ENCODE measurements at places on chromosomes 16 and 17. TPM values are rescaled to one million over a fixed set of nuclear protein-coding genes. Genes with fewer than 3 reads are reported as not detected.
A peak's percentile ranks its signal among the peaks of the same experiment; 100 is the strongest.

DNA sequence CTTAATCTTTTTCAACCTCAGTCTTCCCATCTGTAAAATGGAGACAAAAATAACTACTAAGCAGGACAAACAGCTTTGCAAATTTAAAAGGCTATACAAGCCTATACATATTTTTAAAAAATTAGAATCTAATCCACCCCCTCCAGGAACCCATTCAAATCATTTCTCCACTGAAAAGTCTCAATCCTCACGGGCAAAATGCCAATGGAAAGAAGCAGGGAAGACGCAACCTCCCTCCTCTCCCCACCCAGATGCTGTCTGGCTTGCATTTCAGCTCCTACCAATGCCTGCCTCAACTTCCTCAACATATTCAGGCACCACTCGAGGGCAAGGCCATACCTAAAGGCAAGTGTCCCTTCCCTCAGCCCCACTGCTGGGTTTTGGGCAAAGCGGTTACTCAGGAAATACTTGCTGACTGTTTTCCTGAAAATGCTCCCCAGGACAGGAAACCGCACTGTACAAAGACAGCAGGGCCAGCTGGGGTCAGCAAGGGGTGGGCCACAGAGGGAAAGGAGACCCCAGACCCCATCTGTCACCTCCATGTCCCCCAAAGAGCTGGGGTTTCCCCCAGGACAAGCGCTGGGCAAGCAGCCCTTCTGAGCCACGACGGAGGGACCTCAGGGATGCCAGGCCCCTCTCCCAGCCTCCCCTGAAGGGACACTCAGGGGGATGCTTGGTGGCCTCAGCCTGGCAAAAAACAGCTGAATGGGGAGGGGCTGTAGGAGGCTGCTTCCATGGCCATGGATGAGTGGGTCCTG, 47.7 kb upstream of the DOC2B start:
- no peaks in the 10 kb centered on the region for H3K27me3 ChIP-seq
- H3K4me3 ChIP-seq, result no peak overlapping the region
- no peak for DNase-seq
- no peaks in the 10 kb centered on the region for H3K4me1 ChIP-seq
- no peaks in the 10 kb centered on the region for H3K36me3 ChIP-seq
- H3K27ac ChIP-seq, result no peak overlapping the region

GRCh38 chr17:4768298-4768697, 3.4 kb upstream of the TM4SF5 start:
- no peaks in the 10 kb centered on the region for H3K27me3 ChIP-seq
- H3K4me3 ChIP-seq, result no peak overlapping the region
- no peak overlapping the region for H3K27ac ChIP-seq
- H3K4me1 ChIP-seq, result no peaks in the 10 kb centered on the region
- no peaks in the 10 kb centered on the region for H3K36me3 ChIP-seq
- DNase-seq, result no peak

- H3K36me3 ChIP-seq, result no peaks in the 10 kb centered on the region
- H3K27ac ChIP-seq, result no peak overlapping the region
- no peaks in the 10 kb centered on the region for H3K27me3 ChIP-seq
- no peak for DNase-seq
Measured at GRCh38 chr16:46519063-46519462, 102.1 kb downstream of the SHCBP1 start.

DNA sequence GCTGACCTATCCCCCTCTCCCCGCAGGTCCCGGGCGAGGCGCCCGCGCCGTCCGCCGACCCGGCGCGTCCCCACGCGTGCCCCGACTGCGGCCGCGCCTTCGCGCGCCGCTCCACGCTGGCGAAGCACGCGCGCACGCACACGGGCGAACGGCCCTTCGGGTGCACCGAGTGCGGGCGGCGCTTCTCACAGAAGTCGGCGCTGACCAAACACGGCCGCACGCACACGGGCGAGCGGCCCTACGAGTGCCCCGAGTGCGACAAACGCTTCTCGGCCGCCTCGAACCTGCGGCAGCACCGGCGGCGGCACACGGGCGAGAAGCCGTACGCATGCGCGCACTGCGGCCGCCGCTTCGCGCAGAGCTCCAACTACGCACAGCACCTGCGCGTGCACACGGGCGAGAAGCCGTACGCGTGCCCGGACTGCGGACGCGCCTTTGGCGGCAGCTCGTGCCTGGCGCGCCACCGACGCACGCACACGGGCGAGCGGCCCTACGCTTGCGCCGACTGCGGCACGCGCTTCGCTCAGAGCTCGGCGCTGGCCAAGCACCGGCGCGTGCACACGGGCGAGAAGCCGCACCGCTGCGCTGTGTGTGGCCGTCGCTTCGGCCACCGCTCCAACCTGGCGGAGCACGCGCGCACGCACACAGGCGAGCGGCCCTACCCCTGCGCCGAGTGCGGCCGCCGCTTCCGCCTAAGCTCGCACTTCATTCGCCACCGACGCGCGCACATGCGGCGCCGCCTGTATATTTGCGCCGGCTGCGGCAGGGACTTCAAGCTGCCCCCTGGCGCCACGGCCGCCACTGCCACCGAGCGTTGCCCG, 10.3 kb downstream of the ZNF771 start:
- DNase-seq, result peak; percentile 88
- peak overlapping the region; percentile 46 for H3K4me3 ChIP-seq
- H3K4me1 ChIP-seq, result peaks cover 18% of the 10 kb centered on the region
- H3K27me3 ChIP-seq, result no peaks in the 10 kb centered on the region
- no peaks in the 10 kb centered on the region for H3K36me3 ChIP-seq

DNA sequence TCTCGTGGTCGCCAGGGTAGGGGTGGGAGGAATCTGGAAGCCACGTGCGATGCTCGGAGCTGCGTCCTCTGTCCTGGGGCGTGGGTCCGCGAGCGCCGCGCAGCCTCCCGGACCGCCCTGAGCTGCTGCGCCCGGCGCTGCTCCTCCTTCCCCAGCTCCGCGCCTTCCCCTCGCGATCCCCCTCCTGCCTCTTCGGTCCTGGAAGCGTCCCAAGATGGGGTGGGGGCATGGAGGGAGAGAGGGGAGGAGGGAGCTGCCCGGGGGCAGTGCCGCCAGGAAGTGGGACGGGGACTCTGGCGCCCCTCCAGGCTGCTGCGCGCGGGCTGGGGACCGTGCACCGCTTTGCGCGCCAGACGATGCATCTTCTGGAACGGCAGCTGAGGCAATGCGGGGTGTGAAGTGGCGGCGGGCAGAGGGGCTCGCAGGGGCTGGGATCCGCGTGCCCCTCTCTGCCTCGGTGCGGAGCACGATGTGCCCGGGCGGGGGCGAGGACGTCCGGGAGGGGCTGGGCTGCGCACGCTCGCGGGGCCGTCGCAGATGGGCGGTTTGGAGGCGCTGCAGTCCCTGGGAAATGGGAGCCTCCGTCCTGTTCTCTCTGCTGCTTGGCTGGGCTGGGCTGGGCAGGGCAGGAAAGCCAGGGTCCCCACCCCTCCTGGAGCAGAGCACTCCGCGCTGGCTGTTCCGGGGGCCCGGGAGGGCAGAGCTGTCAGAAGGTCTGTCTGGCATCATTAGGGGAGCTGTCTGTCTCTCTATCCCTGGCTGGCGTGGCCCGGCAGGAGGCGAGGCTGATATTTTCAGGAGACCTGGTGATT, 388.0 kb downstream of the SEC14L1 start:
- H3K4me3 ChIP-seq, result no peak overlapping the region
- H3K27ac ChIP-seq, result no peak overlapping the region
- peak; percentile 56 for DNase-seq
- H3K27me3 ChIP-seq, result no peaks in the 10 kb centered on the region
- no peaks in the 10 kb centered on the region for H3K4me1 ChIP-seq

DNA sequence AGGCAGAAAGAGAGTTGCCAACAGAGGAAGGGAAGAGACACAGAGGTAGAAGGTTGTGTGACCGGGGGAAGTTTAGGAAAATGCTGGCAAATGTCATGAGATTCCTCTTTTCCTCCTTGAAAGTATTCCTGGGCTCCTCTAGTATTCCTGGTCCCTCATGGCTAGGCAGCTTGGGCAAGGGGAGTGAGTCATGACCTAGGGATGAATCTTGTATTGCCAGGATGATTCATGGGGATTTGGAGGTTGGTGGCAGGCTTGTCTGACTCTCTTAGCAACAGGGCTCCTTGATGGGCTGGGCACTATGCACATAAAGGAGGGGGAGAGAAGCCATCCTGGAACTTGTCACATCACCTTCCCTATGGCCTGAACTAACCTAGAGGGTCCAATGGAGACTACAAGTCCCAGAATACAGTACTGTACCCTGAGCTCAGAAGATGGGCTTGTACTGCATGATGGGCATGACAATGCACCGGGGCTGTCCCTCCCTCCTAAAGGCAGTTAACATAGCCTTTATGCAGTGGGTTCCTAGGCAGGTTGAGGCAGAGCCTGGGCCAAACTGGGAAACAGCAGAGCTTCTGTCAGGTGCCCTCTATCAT, 2.1 kb upstream of the SEZ6 start:
- no peak for DNase-seq
- H3K27ac ChIP-seq, result no peak overlapping the region
- H3K36me3 ChIP-seq, result no peaks in the 10 kb centered on the region
- no peaks in the 10 kb centered on the region for H3K27me3 ChIP-seq
- no peaks in the 10 kb centered on the region for H3K4me1 ChIP-seq
- H3K4me3 ChIP-seq, result no peak overlapping the region

- H3K27me3 ChIP-seq, result peaks cover 7% of the 10 kb centered on the region
- H3K27ac ChIP-seq, result no peak overlapping the region
- DNase-seq, result no peak
- H3K36me3 ChIP-seq, result no peaks in the 10 kb centered on the region
- peaks cover 3% of the 10 kb centered on the region for H3K4me1 ChIP-seq
- H3K4me3 ChIP-seq, result no peak overlapping the region
Measured at GRCh38 chr16:81765111-81765919, 13.8 kb upstream of the PLCG2 start.

GRCh38 chr16:67277999-67278772, 1.1 kb upstream of the PLEKHG4 start:
- no peak for DNase-seq
- no peaks in the 10 kb centered on the region for H3K4me1 ChIP-seq
- H3K27me3 ChIP-seq, result no peaks in the 10 kb centered on the region
- H3K27ac ChIP-seq, result no peak overlapping the region

GRCh38 chr16:69106491-69107315, 1.2 kb downstream of the HAS3 start:
- DNase-seq, result no peak
- no peak overlapping the region for H3K27ac ChIP-seq
- peak overlapping the region; percentile 67 for H3K4me3 ChIP-seq
- H3K36me3 ChIP-seq, result no peaks in the 10 kb centered on the region

- no peak overlapping the region for H3K4me3 ChIP-seq
- H3K27ac ChIP-seq, result no peak overlapping the region
- peaks cover 39% of the 10 kb centered on the region for H3K4me1 ChIP-seq
Measured at GRCh38 chr17:63836811-63837210, 5.7 kb downstream of the SMARCD2 start.

DNA sequence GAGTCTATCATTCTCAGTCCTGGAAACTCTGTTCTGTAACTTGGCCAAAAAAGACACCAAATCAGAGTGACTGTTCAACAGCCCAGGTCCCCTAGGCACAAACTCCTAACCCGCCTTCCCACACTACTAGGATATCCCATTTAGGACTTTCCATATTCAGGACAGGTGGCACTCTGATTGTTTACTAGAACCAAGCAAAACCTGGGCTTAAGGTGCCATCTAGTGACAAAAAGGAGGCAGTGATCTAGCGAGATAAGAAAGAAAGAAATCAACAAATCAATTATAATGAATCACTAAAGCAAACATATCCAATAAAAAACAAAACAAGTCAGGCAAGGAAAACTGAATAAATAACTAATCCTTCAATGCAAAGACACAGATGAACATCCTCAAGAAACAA, 203.9 kb downstream of the CEP112 start:
- no peak overlapping the region for H3K27ac ChIP-seq
- H3K4me1 ChIP-seq, result no peaks in the 10 kb centered on the region
- no peak overlapping the region for H3K4me3 ChIP-seq
- H3K27me3 ChIP-seq, result no peaks in the 10 kb centered on the region

GRCh38 chr16:31531096-31531495, 3.4 kb downstream of the AHSP start:
- no peak overlapping the region for H3K4me3 ChIP-seq
- H3K4me1 ChIP-seq, result no peaks in the 10 kb centered on the region
- no peaks in the 10 kb centered on the region for H3K27me3 ChIP-seq
- no peak overlapping the region for H3K27ac ChIP-seq

DNA sequence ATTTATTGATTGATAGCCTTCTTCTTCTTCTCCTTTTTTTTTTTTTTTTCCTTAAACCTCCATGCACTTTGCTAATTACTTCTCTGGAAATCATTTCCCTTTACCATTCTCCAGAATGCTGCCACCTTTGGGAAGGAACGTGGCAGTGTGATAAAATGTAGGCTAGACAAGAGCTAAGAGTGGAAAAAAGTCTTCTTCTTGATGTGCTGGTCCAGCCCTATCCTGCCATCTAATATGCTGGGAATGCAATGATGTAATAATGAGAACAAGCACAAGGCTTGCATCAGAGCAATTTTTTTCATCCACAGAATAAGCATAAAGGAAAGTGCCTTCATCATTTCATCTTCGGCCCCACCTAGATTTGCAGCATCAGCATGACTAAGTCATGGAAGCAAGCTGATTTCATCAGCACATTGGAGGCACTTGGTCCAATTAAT, 128.7 kb upstream of the ZFHX3 start:
- no peak overlapping the region for H3K4me3 ChIP-seq
- peaks cover 6% of the 10 kb centered on the region for H3K4me1 ChIP-seq
- DNase-seq, result no peak
- H3K27me3 ChIP-seq, result no peaks in the 10 kb centered on the region

GRCh38 chr16:10880594-10881452, 3.8 kb downstream of the CIITA start:
- peak overlapping the region; percentile 4 for H3K27ac ChIP-seq
- no peak overlapping the region for H3K4me3 ChIP-seq
- no peak for DNase-seq
- H3K4me1 ChIP-seq, result peaks cover 7% of the 10 kb centered on the region
- no peaks in the 10 kb centered on the region for H3K36me3 ChIP-seq
- no peaks in the 10 kb centered on the region for H3K27me3 ChIP-seq

- H3K27ac ChIP-seq, result no peak overlapping the region
- no peaks in the 10 kb centered on the region for H3K4me1 ChIP-seq
- no peaks in the 10 kb centered on the region for H3K27me3 ChIP-seq
- H3K4me3 ChIP-seq, result no peak overlapping the region
- DNase-seq, result no peak
Measured at GRCh38 chr16:28108590-28109247, 45.2 kb upstream of the GSG1L start.

GRCh38 chr17:33964344-33964979, 290.6 kb upstream of the CCL2 start:
- no peak overlapping the region for H3K27ac ChIP-seq
- H3K27me3 ChIP-seq, result no peaks in the 10 kb centered on the region
- no peak for DNase-seq
- no peak overlapping the region for H3K4me3 ChIP-seq
- no peaks in the 10 kb centered on the region for H3K36me3 ChIP-seq

Gene NHERF1
- total RNA-seq, result 47.7 TPM

Gene CACNB1
- total RNA-seq, result 2.6 TPM

Gene C16orf96
- 0.31 TPM for total RNA-seq

Gene GJD3
- 0.40 TPM for total RNA-seq

Gene ZNF500
- 6.6 TPM for total RNA-seq

All from pancreas (tissue), 10 donors.